ENCODE measurements at places on chromosomes 4 and X.

GRCh38 chr4:37830640-37831039 lies 4.2 kb downstream of the PGM2 start:
- no peak for DNase-seq

DNA sequence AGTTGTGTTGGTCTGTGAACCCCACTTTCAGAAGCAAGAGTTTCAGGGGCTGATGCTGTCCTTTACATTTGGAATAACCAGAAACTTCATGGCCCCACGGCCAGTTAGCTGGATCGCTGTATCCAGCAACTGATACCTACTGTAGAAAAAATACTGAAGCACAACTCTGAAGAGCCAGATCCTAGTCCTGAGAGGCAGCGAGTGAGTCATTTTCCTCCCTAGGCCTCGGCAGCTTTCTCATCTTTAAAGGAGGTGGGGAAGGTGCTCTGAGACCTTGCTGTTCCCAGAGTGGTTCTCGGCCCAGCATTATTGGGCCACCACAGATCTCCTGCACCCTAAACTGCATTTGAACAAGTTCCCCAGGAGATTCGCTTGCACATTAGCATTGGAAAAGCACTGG lies 63.2 kb downstream of the NHS start:
- no peak for DNase-seq

DNA sequence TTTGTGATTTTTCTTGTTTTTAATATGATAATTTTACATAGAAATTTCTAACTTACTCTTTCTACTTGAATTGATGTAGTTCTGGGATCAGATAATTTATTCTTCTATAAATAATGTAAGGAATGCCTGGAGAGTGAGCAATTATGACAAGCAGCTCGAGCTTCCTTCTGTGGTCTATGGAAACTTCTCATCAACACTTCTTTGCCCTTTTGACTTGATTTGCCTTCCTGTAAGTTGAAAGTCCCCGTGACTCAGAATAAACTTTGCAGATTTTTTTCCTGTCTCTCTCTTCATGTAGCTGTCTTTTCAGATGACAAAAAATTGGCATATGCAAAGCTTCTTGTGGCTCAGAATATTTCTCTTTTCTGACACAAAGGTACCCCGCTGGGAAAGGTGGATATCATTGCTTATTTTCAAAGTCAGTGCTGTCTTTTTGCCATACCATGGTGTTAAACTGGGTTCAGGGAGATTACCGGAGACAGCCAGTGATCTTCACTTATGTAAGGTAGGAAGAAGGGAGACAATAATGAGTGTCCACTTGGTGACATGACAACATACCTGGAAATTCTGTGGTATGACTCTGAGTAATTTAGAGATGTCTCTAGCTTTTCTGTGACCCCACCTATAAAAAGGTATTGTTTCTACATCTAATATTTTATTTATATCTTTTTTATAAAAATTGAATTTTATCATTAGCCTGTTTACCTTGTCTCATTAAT lies 278.6 kb upstream of the GNPDA2 start:
- DNase-seq, result no peak

- peak; percentile 5 for DNase-seq
Measured at GRCh38 chr4:140861359-140862176, 105.4 kb upstream of the TBC1D9 start.

DNA sequence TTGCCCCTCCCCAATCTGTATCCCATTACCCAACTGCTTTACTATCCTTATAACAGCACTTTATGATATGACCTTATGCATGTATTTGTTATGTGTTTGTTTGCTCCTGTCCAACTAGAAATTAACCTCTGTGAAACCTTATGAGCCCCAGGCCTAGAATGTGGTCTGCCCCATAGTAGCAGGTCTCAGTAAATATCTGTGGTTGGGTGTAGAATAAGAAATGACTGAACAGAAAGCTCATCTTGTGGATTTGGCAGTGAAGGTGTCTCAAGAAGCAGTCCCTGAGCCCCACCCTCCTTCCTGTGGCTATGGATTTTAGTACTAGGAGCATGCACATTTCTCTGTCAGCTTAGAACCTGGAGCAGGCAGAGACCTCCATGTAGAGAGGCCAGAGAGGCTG lies 229.0 kb upstream of the LCORL start:
- no peak for DNase-seq

GRCh38 chr4:17707671-17708070 lies 73.8 kb downstream of the FAM184B start:
- DNase-seq, result no peak

GRCh38 chr4:185637163-185637875 lies 102.0 kb upstream of the PDLIM3 start:
- no peak for DNase-seq

- DNase-seq, result no peak
Measured at GRCh38 chrX:46582966-46583365, 9.4 kb downstream of the CHST7 start.

DNA sequence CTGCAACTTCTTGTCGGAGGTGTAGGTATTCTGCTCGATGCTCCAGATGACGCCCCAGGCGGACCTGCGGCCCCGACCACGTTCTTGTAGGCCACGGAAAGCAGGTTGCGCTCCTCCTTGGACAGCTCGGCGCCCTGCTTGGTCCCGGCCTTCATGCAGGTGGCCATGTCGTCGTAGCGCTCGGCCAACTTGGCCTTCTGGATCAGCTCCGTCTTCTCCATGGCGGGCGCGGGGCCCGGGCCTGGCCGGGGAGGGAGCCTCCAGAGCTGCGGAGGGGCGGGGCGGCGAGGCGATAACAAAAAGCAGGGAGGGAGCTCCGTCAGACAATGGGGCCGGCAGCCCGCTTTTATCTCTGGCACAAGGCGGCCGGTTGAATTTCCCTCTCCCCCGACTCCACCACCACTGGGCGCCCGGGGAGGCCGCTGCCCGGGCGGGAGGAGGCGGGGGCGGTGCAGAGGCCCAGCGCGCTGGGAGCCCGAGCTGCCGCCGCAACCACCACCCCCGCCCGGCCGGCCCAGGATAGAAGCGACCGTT lies 28.3 kb upstream of the DRP2 start:
- DNase-seq, result no peak

GRCh38 chrX:74606799-74607198 lies 7.6 kb downstream of the RLIM start:
- no peak for DNase-seq

DNA sequence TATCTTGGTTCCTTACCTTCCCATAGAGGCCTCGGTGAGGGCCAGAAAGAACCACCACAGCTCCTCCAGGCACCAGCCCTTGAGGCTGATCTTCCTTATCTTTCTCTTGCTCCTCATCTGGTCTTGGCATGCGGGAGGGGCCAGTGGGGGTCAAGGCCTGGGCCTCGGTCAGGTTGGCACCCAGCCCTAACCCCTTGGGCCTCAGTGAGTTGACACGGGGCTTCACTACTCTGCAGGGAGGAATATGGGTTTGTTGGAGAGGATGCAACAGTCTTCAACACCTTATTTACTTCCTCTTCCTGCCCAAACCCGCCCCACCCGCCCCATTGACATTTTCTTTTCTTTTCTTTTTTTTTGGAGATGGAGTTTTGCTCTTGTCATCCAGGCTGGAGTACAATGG lies 6.0 kb downstream of the GPKOW start:
- no peak for DNase-seq

- no peak for DNase-seq
Measured at GRCh38 chr4:106316773-106317409, 541 bp downstream of the AIMP1 start.

- DNase-seq, result no peak
Measured at GRCh38 chr4:168759959-168760527, 250.0 kb downstream of the CBR4 start.

DNA sequence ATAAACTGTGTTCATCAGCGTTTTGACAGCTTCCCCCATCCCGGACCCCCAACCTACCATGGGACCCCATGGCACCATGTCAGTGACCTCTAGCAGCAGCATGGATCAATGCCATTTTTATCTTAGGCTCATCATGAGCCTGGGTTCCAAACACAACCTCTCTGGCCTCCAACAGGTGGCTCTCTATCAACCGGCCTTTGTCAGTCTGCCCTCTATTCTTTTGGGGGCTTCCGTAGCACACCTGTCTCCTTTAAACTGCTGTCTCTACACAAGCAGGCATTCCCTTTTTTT lies 721 bp upstream of the TMEM150C start:
- no peak for DNase-seq

DNA sequence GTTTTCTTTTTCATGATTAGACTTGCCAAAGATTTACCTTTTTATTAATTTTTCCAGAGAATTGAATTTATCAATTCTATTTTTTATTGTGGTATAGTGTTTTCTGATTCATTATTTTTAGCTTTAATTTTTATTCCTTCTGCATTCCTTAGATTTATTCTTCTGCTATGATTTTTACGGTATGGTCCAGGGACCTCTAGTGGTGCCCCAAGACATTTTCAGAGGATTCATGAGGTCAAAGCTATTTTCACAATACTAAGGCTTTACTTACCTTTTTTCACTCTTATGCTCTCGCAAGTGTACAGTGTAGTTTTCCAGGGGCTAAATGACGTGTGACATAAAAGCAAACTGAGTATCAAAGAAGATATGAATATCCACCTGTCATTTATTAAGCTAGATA lies 8.0 kb downstream of the RADX start:
- DNase-seq, result no peak
